ENCODE measurements at places on chromosomes 11 and 22.

- no peak for DNase-seq
Observed at GRCh38 chr11:47617417-47617809, 23.2 kb upstream of the C1QTNF4 start.

GRCh38 chr11:134060316-134060715 is 8.6 kb upstream of the JAM3 start:
- DNase-seq: no peak

- DNase-seq: no peak
Observed at GRCh38 chr11:131491503-131491902, 121.1 kb downstream of the NTM start.

- DNase-seq: no peak
Observed at GRCh38 chr11:17861036-17861755, 126.6 kb downstream of the KCNC1 start.

GRCh38 chr11:73783483-73784020 is 4.1 kb upstream of the MRPL48 start:
- no peak for DNase-seq

DNA sequence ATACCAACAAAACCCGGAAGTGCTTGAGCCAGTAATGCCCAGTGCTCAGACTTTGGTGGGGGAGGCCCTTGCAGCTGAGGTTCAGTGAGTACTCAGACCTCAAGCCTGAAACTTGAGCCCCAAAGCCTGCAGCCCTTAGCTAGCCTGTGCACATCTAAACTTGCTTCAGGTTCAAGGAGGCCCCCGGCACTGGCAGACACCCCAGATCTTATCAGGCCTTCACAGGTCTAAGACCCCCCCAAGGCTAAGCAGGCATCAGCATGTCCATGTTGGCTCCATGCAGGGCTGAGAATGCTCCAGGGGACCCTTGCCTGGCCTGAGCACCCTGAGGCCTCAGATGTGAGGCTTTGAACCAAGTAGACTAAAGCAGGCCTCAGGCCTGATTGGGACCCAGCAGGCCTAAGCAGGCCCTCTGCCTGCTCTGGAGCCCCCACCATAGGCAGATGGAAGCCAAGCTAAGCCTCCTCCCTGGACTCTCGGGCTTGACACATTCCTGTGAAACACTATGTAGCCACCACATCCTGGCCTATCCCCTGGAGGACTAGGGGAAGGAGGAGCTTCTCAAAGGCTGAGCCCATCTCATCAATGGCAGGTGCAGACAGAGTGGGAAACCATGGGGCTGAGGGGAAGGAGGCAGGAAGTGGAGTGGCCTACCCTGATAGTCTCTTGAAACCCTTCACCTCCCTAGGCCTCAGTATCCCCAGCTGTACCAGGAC is 1.2 kb upstream of the CASTOR1 start:
- no peak for DNase-seq

DNA sequence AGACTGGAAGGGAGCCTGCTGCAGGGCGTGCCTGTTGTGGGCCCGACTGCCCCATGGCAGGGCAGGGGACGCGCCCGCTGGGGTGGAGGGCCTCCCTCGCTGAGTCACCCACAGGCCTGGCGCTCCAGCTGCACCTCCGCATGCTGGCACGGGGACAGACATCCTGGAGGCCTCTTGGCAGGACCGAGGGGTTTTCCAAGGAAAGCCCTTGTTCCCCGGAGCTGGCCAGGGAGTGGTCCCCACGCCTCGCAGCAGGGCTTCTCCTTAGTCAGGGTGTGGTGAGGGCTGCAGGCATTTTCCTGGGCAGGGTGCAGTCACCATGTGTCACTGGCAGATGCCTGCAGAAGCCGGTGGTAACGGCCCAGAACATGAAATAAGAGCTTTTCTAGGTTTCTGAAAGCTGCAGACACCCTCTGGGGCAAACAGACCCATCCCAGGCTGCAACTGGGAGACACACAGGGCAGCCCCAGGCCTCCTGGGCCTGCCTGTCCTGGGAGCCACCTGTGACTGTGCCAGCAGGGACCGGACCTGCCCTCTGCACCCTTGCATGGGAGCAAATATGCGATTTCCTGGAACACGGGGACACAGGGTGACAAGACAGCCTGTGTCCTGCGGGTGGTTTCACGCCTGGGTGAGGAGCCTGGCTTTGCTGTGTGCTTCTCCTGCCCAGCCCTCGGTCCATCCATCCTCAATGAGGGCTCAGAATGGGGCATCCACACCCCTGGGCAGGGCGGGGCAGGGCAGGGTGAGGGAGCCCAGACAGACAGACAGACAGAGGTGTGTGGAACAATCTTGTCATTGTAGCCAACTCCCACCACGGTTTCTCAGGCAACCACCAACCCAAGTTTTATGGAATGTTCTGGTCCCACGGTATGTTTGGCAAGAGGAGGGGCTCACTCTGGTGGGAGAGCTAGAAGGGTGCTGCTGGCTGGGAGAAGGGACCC is 43.2 kb upstream of the FADD start:
- DNase-seq: no peak

DNA sequence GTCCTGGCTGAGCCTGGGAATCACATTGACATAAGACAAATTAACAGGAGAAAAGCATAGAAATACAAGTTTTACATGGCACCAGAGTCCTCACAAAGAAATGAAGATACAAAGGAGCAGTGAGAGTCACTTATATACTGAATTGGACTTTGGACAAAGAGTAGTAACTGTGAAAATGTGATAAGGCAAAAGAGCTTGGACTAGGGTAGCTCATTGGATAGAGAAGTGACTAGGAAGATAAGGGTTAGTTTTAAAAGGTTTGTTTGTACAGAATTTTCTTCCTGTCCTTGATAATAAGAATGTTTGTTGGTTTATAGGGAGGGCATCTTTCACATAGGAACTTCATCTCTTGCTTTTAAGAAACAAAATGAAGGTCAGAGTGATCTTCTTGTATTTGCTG is 17.9 kb upstream of the NUCB2 start:
- DNase-seq: no peak

DNA sequence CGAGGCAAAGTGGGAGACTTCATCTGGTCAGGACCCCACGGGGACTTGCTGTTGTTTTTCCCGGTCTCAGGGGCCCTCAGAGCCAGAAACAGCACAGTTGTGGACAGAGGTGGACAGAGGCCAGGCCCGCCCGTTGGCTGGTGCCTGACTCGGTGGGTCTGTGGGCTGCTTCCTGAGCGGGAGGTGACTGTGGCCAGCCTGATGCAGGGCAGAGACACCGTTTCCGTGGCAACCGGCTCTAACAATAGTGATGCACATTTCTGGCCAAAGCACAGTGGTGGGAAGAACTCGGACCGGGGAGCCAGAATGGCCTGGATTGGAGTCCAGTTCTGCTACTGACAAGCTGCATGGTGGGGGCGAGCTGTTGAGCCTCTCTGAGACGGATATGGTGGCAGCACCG is 58.7 kb upstream of the ATXN10 start:
- no peak for DNase-seq

GRCh38 chr11:26037716-26038115 is 294.2 kb upstream of the ANO3 start:
- no peak for DNase-seq

DNA sequence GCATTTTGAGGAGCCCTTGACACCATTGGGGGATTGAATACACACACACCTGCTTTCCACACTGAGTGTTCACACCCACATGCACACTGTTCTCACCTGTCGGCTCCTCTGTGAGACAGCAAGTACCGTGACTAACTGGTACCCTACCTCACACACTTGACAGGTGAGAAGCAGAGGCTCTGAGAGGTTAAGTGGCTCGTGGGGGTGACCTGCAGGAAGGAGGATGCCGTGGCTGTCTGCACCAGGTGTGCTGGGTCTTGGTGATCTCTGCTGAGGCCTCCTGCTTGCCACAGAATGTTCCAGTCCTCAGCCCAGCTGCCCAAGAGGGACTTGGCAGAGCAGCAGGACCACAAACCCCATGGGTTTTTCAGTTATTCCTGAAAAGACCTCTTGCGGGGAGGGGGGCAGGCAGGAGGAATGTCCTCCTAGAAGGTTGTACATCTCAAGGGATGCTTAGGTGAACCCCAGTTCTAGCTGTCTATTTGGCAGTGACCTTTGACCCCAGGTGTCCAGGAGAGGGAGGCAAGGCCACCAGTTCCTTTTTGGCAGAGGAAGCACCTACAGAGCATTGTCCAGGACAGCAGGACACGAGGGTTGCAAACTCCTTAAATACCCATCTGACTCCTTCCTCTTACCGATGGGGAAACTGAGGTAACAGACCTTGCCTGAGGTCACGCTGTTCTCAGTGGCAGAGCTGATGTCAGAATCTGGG is 66.0 kb downstream of the SHISAL1 start:
- no peak for DNase-seq

- DNase-seq: no peak
Observed at GRCh38 chr22:26442086-26442756, 13.2 kb downstream of the ASPHD2 start.

GRCh38 chr11:16780146-16780545 is 41.7 kb downstream of the C11orf58 start:
- no peak for DNase-seq

GRCh38 chr11:128135451-128135850 is 451.9 kb downstream of the ETS1 start:
- no peak for DNase-seq

DNA sequence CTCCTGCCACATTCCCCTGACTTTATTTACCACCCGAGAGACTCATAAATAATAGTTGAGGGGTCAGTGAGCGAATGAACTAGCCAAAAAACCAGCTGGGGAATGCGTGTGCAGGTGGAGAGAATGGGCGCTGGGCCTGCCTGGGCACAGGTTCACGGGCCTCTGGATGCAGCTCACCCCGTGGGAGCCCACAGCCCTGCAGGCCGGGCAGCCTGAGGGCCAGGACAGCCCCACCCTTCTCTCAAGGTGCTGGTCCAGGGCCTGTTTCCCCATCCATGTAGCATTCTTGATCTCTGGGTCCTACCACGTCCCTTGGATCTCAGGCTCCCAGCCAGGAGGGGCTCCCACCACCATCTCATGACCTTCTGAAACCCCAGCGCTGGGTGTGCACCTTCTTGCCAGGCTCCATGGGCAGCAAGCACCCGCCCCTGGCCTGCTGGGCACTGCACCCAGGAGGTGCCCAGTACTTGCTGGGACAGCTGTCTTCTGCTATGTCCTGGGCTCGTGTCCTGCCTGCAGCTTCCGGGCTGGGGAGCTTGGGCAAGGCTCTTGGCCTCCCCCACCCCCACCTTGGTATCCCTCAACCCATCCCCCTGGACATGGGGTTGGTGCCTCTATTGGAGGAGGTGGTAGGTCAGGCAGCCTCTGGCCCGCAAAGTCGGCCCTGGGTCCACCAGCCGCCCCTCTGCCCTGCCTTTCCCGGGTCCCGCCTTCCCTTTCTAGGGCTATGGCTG is 43.1 kb upstream of the CCDC188 start:
- DNase-seq: no peak

GRCh38 chr11:93271596-93271995 is 58.9 kb upstream of the DEUP1 start:
- no peak for DNase-seq

DNA sequence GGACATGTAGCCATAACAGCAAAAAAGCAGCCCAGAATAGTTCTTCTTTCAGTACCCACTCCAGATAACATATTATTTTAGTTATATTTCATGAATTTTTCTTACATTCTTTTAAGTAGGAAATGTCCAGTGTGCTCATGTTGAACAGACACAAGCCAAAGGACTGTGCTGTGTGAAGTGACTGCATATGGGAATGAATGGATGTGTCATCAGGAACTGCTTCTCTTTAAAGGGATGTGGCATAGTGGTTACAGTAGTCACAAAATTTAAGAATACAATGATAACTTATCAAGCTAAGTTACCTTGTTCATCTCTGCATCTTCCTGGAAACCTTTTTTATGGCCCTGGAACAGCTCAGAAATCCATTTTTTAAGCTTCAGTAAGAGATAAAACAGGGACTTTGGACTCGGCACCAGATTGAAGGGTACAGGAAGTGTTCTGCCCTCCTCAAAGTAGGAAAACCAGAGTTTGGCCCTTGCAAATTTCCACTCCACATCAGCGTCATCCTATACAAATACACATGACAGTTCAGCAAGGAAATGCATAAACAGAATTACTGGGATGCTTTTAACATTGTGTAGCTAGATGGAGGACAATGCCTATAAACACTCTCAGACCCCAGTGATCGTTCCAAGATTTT is 112.8 kb downstream of the TRPC6 start:
- no peak for DNase-seq

- DNase-seq: no peak
Observed at GRCh38 chr11:17401316-17401715, 12.9 kb upstream of the KCNJ11 start.

GRCh38 chr11:124725719-124726105 is 14.0 kb upstream of the NRGN start:
- no peak for DNase-seq

DNA sequence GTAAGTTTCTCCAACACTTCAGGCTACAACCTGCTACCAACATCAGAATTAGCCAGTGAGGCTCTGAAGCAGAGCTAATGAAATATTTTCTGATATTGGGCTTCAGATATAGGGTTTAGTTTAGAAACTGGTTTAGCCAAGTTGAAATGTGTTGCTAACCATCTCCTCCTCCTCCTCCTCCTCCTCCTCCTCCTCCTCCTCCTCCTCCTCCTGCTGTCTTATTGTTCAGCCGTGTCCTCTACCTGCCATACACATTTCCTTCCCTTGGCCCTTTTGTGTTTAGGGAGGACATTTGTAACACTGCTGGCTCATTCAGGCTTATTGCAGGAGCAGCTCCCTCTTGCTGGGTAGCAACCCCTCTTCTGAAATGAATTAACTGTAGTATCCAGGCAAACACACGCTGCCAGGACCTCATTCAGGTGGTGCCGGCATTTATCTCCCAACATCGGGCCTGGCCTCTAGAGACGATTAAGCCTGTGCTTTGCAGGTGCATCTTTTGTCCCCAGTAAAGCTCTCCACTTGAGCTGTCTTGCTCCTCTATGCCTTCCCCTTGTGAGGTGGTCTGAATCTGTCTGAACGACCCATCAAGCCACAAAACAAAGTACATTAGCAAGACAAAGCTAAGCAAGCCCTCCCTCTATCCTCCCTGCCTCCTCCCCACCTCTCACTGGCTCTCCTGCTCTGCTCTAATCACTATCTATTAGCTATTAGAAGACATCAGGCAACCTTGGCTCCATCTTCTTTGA is 82.9 kb downstream of the KCNJ1 start:
- DNase-seq: no peak

GRCh38 chr11:97745515-97746050 is 1275.2 kb upstream of the CNTN5 start:
- DNase-seq: no peak

DNA sequence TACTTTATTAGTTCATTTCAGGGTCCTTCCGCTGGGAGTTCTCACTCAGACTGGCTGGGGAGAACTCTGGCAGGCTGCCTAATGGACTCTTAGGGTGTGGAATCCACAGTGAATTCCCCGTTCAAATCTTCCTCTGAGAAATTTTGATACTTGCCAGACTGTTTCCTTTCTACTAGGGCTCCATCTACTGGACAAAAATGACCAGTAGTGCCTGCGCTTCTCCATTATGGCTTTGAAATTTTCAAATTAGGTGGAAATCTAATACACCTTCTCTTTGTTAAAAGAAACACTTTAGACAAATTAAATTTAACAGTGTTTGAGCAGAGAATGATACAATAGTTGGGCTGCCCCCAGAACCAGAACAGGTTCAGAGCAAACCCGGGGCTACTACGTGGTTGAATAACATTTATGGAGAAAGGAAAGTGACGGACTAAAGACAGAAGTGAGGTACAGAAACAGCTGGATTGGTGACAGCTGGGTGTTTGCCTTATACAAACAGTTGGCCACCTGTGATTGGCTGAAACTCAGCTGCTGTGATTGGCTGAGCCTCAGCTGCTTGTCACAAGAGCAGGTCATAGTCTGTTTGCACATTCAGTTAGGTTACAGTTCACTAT is 52.9 kb upstream of the FDX1 start:
- DNase-seq: no peak

Measured in caudate nucleus (tissue), 63 donors.